ENCODE measurements at places on chromosomes 4 and X.

- H3K27me3 ChIP-seq, result peaks cover 60% of the 10 kb centered on the region
- no peak for DNase-seq
- H3K36me3 ChIP-seq, result peaks cover 23% of the 10 kb centered on the region
- H3K4me1 ChIP-seq, result peaks cover 10% of the 10 kb centered on the region
- no peak overlapping the region for H3K27ac ChIP-seq
- H3K4me3 ChIP-seq, result peak overlapping the region; percentile 3
Observed at GRCh38 chr4:10462876-10463275, 5.7 kb upstream of the ZNF518B start.

DNA sequence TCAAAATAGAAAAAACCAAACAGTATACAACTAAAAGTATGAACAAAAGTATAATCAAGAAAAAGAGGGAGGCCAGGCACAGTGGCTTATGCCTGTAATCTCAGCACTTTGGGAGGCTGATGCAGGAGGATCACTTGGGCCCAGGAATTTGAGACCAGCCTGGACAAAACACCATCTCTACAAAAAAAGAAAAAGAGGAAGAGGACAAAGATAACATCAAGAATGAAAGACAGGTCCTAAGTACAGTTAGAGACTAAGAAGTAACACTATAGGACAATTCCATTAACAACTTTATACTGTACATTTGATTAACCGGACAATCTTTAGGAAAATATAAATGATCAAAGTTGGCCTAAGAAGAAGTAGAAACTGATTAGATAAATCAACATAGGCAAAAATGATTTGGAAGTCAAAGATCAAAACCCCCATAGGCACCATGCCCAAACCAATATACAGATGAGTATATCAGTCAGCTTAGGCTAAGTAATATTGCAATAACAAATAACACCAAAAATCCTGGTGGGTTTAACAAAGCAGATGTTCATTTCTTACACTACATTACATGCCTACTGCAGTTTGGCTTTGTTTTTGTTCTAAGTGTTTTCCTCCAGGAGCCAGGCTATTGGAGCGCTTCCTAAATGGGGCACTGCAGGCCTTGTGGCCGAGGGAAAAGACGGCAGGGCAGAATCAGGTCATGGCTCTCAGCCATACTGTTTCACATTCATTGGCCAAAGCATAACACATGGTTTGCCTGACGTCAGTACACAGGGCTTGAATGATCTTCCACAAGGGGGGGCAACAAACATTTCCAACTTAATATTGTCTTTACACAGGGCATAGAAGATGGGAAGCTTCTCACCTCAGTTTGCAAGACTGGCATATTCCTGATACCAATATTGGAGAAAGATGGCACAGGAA is 42.2 kb upstream of the HGFAC start:
- H3K4me3 ChIP-seq, result no peak overlapping the region
- no peak for DNase-seq
- peaks cover 27% of the 10 kb centered on the region for H3K36me3 ChIP-seq
- peaks cover 7% of the 10 kb centered on the region for H3K4me1 ChIP-seq

GRCh38 chr4:53195815-53196661 is 169.8 kb downstream of the SCFD2 start:
- DNase-seq, result no peak
- no peaks in the 10 kb centered on the region for H3K27me3 ChIP-seq
- no peak overlapping the region for H3K4me3 ChIP-seq
- peaks cover 13% of the 10 kb centered on the region for H3K4me1 ChIP-seq
- H3K27ac ChIP-seq, result no peak overlapping the region
- H3K36me3 ChIP-seq, result no peaks in the 10 kb centered on the region

DNA sequence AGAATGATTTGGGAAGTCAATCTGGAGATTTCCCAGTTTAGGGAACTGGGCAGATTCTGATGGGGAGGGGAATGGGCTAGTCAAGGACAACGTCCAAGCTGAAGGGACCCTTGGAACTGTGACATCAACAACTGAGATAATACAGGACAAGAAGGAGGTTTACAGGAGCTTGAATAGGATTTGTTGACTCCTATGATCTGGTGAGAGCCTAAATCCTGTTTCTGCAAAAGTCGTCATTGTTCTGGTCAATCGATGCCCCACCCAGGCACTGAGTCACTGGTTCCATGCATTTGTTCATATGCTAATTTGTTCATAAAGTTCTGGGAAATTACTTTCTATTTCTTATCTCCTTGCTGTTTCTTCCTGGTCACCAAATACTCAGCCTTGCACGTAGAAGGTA is 15.3 kb upstream of the PDGFRA start:
- H3K36me3 ChIP-seq, result peaks cover 2% of the 10 kb centered on the region
- peaks cover 8% of the 10 kb centered on the region for H3K4me1 ChIP-seq
- H3K4me3 ChIP-seq, result no peak overlapping the region
- peaks cover 44% of the 10 kb centered on the region for H3K27me3 ChIP-seq
- H3K27ac ChIP-seq, result no peak overlapping the region
- DNase-seq, result no peak

GRCh38 chr4:31275906-31276305 is 555.7 kb downstream of the PCDH7 start:
- H3K4me1 ChIP-seq, result no peaks in the 10 kb centered on the region
- H3K27me3 ChIP-seq, result no peaks in the 10 kb centered on the region
- no peak overlapping the region for H3K27ac ChIP-seq
- no peaks in the 10 kb centered on the region for H3K36me3 ChIP-seq

DNA sequence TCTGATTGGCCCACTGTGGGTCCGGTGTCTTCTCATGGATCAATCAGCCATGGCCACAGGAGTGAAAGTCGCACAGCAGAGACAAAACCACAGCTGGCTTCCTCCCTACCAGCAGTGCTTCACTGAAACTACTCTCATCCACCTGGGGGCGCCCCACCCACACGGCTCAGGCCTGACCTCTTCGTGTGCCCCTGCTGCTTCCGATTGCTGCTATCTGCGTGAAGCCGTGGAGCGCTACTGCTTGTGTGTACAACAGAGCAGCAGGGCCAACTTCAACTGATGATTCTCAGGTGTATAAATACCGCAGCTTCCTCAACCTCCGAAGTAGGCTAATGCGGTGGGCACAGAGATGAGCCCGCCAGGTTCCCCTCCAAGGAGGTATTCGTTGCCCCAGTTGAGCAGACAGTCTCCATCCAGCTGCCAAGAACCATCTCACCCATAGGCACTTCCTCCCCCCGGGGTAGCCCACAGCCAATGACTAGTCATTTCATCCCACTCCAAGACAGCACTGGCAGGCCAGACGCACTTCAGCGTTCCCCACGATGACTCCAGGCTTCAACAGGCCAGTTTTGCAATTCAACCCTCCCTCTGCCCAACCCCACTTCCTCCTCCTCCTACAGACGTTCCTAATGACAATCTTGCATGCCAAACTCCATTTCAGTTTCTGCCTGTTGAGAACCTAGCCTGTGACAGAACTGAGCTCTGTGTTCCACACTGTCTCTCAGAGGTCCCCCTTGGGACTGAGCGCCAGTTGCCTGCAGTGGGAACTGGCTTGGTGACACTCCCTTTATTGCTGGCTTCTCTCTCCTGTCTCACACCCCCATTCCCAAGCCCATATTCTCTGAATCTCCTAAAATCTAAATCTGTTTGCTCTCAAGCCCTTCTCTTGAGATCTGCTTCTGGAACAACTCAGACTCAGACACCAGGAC is 41.3 kb upstream of the ATP6AP2 start:
- no peak overlapping the region for H3K27ac ChIP-seq
- H3K4me1 ChIP-seq, result peaks cover 17% of the 10 kb centered on the region
- peak; percentile 3 for DNase-seq
- H3K27me3 ChIP-seq, result peaks cover 8% of the 10 kb centered on the region
- no peaks in the 10 kb centered on the region for H3K36me3 ChIP-seq

GRCh38 chr4:177778623-177779022 is 336.4 kb upstream of the AGA start:
- H3K36me3 ChIP-seq, result no peaks in the 10 kb centered on the region
- no peak overlapping the region for H3K4me3 ChIP-seq
- no peak overlapping the region for H3K27ac ChIP-seq
- no peak for DNase-seq
- no peaks in the 10 kb centered on the region for H3K4me1 ChIP-seq

DNA sequence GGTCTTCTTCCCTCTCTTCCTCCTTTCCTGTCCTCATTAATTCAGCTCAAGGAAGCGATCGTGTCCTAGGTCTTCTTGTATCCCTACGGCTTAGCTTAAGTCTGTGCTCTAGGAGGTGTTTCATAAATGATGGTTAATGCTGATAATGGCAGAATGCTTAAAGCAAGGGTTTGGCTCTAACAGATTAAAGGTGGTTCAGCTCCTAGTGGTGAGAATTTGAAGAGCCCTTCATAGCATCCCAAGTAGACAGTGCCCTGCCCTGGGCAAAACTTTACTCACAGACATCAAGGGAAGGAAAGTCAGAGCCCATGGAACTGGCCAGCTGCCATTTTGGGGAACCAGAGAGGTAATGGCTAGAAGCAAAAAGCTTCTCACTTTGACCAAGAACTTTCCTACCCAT is 47.0 kb upstream of the PGRMC1 start:
- no peak overlapping the region for H3K4me3 ChIP-seq
- no peak overlapping the region for H3K27ac ChIP-seq
- H3K4me1 ChIP-seq, result no peaks in the 10 kb centered on the region
- no peak for DNase-seq

- H3K27ac ChIP-seq, result no peak overlapping the region
- no peak for DNase-seq
Observed at GRCh38 chrX:10341309-10341708, 184.5 kb downstream of the CLCN4 start.

DNA sequence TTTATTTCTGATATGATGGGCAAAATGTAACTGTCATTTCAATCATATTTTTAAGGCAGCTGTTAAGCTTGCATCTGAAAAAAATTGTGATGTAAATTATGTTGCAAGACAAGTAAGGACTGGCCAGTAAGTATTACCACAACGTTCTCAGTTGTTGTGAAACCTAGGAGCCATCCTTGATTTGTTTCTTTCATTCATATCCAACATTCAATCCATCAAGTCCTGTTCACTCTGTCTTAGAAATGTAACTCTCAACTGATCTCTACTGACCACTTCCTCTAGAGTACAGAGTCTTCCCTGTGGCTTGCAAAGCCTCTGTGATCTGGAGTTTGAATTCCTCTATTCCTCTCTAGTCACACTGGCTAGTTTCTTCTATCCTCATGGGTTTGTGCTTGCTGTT is 161.4 kb upstream of the MAD2L1 start:
- DNase-seq, result no peak
- no peaks in the 10 kb centered on the region for H3K4me1 ChIP-seq
- no peak overlapping the region for H3K27ac ChIP-seq
- H3K4me3 ChIP-seq, result no peak overlapping the region
- no peaks in the 10 kb centered on the region for H3K36me3 ChIP-seq

- H3K27me3 ChIP-seq, result no peaks in the 10 kb centered on the region
- no peaks in the 10 kb centered on the region for H3K36me3 ChIP-seq
- H3K4me3 ChIP-seq, result no peak overlapping the region
- no peak for DNase-seq
- H3K4me1 ChIP-seq, result no peaks in the 10 kb centered on the region
Observed at GRCh38 chrX:74372272-74372671, 49.0 kb upstream of the SLC16A2 start.

- no peak for DNase-seq
- no peaks in the 10 kb centered on the region for H3K36me3 ChIP-seq
- no peak overlapping the region for H3K4me3 ChIP-seq
- peaks cover 13% of the 10 kb centered on the region for H3K4me1 ChIP-seq
- H3K27ac ChIP-seq, result no peak overlapping the region
Observed at GRCh38 chr4:174217273-174218126, 66.0 kb downstream of the FBXO8 start.

- DNase-seq, result no peak
- H3K4me3 ChIP-seq, result no peak overlapping the region
- H3K4me1 ChIP-seq, result peaks cover 4% of the 10 kb centered on the region
- H3K27ac ChIP-seq, result no peak overlapping the region
- H3K36me3 ChIP-seq, result peaks cover 12% of the 10 kb centered on the region
Observed at GRCh38 chrX:40130207-40130606, 32.4 kb upstream of the BCOR start.

GRCh38 chrX:130696542-130696941 is 206.5 kb downstream of the ENOX2 start:
- H3K27me3 ChIP-seq, result no peaks in the 10 kb centered on the region
- H3K27ac ChIP-seq, result no peak overlapping the region
- H3K4me1 ChIP-seq, result no peaks in the 10 kb centered on the region

DNA sequence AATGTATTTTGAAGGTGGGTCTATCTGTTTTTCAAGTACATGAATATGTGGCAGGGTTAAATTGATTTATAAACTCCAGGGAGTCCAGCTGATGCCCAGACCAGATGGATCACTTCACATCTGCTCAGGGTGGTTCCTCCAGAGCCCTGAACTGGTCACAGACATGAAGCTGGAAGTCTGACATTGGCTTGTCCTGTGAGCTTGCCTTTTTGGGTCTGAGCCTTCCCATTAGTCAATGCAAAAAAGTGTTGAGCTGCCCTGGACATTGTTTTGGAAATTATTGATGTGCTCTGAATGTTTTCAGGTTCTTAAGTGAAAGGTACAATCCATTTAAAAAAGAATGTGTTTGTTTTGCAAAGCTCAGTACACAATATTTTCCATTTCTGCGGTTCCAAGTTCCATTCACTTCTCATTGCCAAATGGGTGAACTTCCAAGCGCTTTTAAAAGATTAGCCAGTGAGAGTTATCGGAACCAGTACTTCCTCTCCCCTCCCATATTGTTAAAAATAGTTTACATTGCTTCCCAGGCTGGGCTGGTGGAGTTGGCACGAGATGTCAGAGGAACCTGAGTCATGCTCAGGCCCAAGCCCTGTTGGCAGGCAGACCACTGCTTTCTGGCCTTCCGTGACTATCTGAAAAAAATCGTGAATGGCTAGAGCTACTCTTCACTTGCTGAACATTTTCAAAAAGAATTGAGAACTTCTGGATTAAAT is 52.1 kb downstream of the PDGFRA start:
- H3K4me1 ChIP-seq, result peaks cover 15% of the 10 kb centered on the region
- no peak overlapping the region for H3K4me3 ChIP-seq
- no peak for DNase-seq
- H3K36me3 ChIP-seq, result peaks cover 10% of the 10 kb centered on the region
- peaks cover 16% of the 10 kb centered on the region for H3K27me3 ChIP-seq

- DNase-seq, result no peak
- H3K27me3 ChIP-seq, result no peaks in the 10 kb centered on the region
- H3K36me3 ChIP-seq, result no peaks in the 10 kb centered on the region
- H3K27ac ChIP-seq, result no peak overlapping the region
- no peak overlapping the region for H3K4me3 ChIP-seq
Observed at GRCh38 chr4:1198098-1198844, 25.9 kb upstream of the SPON2 start.

GRCh38 chr4:103074744-103075434 is 1.7 kb downstream of the SLC9B2 start:
- peak overlapping the region; percentile 33 for H3K4me3 ChIP-seq
- H3K27me3 ChIP-seq, result no peaks in the 10 kb centered on the region
- DNase-seq, result no peak
- H3K27ac ChIP-seq, result no peak overlapping the region

- H3K4me3 ChIP-seq, result no peak overlapping the region
- no peak for DNase-seq
- H3K36me3 ChIP-seq, result no peaks in the 10 kb centered on the region
- H3K27ac ChIP-seq, result no peak overlapping the region
Observed at GRCh38 chrX:72312311-72312940, 6.7 kb upstream of the CITED1 start.

GRCh38 chr4:47972721-47973120 is 43.8 kb downstream of the CNGA1 start:
- no peak overlapping the region for H3K4me3 ChIP-seq
- no peaks in the 10 kb centered on the region for H3K36me3 ChIP-seq
- no peak for DNase-seq
- no peak overlapping the region for H3K27ac ChIP-seq
- H3K4me1 ChIP-seq, result no peaks in the 10 kb centered on the region
- H3K27me3 ChIP-seq, result peaks cover 3% of the 10 kb centered on the region

GRCh38 chr4:14831416-14831815 is 170.9 kb upstream of the CPEB2 start:
- no peak overlapping the region for H3K4me3 ChIP-seq
- no peaks in the 10 kb centered on the region for H3K36me3 ChIP-seq
- H3K4me1 ChIP-seq, result peaks cover 4% of the 10 kb centered on the region
- no peaks in the 10 kb centered on the region for H3K27me3 ChIP-seq
- DNase-seq, result no peak
- no peak overlapping the region for H3K27ac ChIP-seq

Data from neural crest cell (in vitro differentiated cells).